ENCODE measurements at places on chromosomes 13 and 19.

DNA sequence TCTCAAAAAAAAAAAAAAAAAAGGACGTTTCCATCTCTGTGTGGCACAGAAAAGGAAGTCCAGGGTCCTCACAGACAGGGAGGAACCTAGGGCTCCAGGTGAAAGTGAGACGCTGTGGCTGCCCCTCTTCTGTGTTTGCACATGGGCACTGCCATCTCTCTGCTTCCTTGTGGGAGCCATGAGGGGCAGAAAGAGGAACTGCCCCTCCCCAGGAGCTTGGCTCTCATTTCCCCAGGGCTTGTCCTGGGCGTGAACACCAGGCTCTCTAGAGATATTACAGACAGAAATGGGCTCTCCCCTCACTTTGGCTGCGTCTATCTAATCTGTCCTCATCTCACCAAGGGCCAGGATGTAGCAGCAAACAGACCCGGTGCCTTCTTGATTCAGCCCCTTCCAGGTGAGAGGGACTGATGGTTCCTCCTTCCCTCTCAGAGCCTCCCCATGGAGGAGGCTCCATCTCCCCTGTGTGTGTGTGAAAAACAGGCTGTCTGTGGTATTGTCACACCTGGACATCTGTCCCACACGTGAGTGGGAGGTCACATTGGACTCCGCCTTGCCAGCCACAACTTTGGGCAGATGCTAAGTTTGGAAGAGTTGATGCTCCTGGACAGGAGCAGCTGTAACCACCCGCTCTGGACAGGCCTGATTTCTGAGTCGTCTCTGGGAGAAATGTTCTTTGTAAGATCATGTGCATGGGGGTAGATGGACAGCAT is 840 bp upstream of the LILRA4 start:
- no peak for DNase-seq

GRCh38 chr13:98652721-98653462 is 76.0 kb upstream of the STK24 start:
- no peak for DNase-seq

- no peak for DNase-seq
Measured at GRCh38 chr13:89980896-89981295, 1366.6 kb upstream of the MIR17HG start.

- DNase-seq: no peak
Measured at GRCh38 chr13:30577401-30577852, 40.3 kb upstream of the USPL1 start.

DNA sequence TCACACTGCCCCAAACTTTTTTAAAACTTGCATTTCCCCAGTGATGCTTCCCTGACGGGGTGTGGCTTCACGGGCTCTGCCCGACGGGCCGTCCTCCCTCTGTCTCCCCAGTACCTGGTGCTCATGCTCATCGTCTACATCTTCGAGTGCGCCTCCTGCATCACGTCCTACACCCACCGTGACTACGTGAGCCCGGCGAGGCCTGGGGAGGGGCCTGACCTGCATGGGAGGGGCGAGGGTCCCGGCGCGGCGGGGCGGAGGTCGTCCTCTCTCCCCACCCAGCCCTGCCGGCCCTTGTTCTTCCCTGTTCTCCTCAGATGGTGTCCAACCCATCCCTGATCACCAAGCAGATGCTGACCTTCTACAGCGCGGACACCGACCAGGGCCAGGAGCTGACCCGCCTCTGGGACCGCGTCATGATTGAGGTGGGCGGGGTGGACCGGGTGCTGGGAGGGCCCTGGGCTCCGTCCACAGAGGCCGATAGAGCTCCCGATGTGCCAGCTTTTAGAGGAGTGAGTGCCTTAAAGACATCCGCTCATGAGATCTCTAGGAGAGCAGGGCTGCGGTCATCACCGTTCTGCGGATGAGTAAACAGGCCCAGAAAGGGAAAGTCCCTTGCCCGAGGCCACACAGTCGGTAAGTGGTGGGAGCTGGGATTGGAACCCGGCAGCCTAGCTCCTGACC is 6.9 kb downstream of the UPK1A start:
- peak; percentile 9 for DNase-seq

GRCh38 chr19:32702010-32702409 is 10.4 kb downstream of the NUDT19 start:
- no peak for DNase-seq

GRCh38 chr13:56909896-56910600 is 230.7 kb upstream of the PRR20A start:
- DNase-seq: no peak

- no peak for DNase-seq
Measured at GRCh38 chr13:36447501-36447900, 15.2 kb downstream of the CCNA1 start.

- no peak for DNase-seq
Measured at GRCh38 chr13:108408672-108409071, 139.2 kb downstream of the TNFSF13B start.

GRCh38 chr13:97307882-97308624 is 85.9 kb downstream of the MBNL2 start:
- DNase-seq: no peak

- no peak for DNase-seq
Measured at GRCh38 chr19:38045554-38046253, 138.7 kb downstream of the SIPA1L3 start.

- DNase-seq: no peak
Measured at GRCh38 chr13:108711386-108711785, 82.0 kb downstream of the MYO16 start.

GRCh38 chr13:98206946-98207345 is 29.9 kb upstream of the RNF113B start:
- DNase-seq: no peak

GRCh38 chr13:110471833-110472162 is 89.7 kb downstream of the RAB20 start:
- no peak for DNase-seq

GRCh38 chr19:21128901-21129698 is 12.7 kb upstream of the ZNF431 start:
- no peak for DNase-seq

- DNase-seq: no peak
Measured at GRCh38 chr13:105465251-105465650, 1070.2 kb downstream of the EFNB2 start.

- peak; percentile 55 for DNase-seq
Measured at GRCh38 chr19:9205501-9206113, 13.8 kb downstream of the OR7D4 start.

DNA sequence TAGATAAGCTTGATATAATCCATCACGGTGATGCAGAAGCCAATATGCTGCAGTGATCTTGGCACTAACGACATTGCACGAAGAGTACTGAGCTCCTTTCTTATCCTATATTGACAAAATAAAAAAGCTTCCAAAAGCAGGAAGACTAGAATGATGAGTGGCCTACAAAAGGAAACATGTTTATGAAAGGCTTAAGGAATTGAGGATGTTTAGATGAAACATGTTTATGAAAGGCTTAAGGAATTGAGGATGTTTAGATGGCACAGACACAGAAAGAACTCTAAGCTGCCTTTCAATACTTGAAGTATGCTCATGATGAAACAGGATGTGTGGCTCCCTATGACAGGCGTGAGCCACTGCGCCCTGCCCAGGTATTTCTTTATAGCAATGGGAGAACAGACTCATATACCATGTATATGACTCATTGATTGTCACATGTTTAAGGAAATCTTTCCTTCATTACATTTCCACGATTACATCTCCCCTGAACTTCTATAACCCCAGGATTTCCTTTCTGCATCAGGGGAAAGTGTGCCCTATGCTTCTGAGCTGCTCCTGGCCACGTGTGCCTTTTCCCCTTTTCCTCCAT is 690.8 kb upstream of the ARGLU1 start:
- no peak for DNase-seq

DNA sequence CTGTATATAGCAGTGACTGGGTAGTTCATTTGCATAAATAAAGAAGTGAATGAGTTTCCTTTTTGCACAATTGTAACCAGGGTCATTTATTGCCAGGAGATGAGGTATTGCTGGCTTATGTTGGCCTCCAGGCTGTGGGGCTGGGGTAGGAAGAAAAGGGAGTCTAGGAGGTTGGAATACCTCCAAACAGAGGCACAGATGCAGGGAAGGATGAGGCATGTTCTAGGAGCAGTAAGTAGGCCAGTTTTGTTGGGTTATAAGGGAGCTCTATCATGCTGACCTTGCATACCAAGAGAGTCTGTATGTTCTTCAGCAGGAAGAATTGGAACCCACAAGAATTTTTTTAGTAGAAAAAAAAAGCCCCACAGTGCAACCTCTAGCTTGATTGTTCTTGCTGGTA is 17.2 kb upstream of the CYSLTR2 start:
- DNase-seq: no peak

DNA sequence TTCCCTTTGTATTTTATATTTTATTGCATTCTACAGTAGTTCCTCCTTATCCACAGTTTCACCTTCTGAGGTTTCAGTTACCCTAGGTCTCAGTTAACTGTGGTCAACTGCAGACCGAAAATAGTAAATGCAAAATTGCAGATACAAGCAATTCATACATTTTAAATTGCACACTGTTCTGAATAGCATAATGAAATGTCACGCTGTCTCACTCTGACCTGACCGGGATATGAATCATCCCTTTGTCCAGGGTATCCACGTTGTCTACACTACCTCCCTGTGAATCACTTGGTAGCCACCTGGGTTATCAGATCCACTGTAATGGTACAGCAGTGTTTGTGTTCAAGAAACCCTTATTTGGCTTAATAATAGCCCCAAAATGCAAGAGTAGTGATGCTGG is 325.0 kb downstream of the DNAJC15 start:
- no peak for DNase-seq

- no peak for DNase-seq
Measured at GRCh38 chr19:2795827-2796658, 10.7 kb downstream of the THOP1 start.

- DNase-seq: no peak
Measured at GRCh38 chr13:99994638-99995020, 13.0 kb downstream of the ZIC2 start.

DNA sequence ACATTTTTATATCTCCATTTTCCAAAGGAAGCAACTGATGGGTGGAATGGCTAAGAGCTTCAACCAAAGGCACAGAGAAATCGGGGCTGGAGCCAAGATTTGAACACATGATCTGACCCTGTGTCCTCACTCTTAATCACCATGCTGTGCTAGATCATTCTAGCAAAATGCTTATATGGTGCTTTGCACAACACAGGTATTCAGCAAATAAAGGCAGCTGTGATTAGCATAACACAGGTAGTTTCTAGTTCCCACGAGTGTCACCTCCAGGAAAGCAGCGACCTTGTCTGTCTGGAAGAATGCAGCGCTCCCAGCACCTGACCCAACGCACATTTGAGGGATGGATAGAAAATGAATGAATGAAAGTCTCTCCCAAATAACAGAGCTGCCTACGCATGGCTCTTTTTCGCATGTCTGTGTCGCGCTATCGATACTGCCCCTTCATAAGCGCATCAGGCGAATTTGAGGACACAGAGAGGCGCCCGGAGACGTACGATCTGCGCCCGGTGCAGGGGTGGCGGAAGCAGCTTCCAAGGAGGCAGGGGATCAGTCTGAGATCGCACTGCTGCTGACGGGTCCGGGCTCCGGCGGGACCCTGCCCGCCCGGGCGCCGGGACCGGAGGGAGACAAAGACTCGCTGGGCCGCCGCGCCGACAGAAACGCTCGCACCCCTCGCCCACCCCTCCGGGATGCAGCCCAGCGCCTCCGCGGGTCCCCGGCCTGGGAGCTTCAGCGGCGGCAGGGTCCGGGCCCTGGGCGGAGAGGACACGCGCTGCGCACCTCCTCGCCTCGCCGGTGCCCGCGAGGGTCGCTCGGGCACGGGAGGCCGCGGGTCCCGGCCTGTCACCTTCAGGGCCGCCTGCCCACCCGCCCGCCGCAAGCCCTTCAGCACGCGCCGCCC is 609 bp downstream of the EPS15L1 start:
- no peak for DNase-seq

DNA sequence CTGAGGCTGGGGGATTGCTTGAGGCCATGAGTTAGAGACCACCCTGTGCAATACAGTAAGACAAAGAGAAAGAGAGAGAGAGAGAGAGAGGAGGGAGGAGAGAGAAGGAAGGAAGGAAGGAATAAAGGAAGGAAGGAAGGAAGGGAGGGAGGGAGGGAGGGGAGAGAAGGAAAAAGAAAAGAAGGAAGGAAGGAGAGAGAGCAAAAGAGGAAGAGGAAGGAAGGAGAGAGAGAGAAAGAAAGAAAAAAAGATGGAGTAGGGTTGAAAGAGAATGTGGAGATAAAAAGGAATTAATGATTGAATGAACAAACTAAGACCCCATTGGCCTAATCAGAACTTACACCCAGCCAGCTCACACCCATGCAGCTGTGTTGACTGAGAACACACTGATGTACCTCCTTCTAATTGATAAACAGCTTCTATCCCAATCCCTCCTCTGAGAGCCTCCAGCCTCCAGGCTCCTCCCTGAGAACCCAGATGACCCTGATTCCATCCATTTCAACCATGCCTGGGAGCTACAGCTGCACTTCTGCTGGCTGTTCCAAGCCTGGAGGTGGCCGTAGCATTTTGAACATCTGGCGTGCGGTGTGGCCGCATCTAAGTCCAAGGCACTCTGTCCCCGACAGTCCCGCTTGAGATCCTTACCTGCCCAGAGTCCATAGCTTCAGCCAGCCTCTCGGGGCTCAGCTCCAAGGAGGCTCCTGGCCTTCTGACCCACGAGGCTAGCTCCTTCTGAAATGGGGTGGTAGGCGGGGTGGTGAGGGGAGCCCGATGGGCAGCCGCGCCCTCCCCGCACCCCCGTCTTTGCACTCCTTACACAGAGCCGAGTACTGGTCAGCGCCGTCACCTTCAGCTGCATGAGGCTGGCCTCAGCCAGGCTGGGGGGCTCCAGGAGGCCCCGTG is 1.1 kb downstream of the PRODH2 start:
- DNase-seq: no peak

GRCh38 chr19:12840091-12841079 is 2.1 kb downstream of the MAST1 start:
- no peak for DNase-seq

- no peak for DNase-seq
Measured at GRCh38 chr13:111282997-111283396, 37.4 kb upstream of the TEX29 start.

- DNase-seq: peak; percentile 72
Measured at GRCh38 chr19:46860846-46861690, at the start of gene ARHGAP35. TSS of gene ARHGAP35 (plus strand) at chr19:46860997. CDS start at chr19:46918676, 57,679 bp downstream.

- no peak for DNase-seq
Measured at GRCh38 chr13:77831866-77832265, 86.8 kb downstream of the EDNRB start.

DNA sequence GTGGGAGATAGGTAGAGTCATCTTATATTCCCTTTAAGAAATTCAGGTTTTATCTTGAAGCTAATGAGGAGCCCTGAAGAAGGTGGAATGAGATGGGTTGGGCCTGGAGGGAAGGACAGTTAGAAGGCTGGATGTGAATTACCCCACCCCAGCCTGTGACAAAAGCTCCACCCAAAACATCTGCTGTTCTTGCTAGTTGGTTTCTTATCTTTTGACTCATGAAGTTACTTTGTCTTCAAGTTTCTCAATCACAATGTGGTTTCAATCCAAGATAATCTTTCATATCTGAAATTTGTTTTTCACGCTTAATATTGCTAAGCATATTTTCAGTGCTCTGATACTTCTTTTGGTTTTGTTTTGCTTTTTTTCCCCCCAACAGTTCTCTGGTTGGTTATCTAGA is 38.3 kb upstream of the HMGB1 start:
- DNase-seq: no peak

DNA sequence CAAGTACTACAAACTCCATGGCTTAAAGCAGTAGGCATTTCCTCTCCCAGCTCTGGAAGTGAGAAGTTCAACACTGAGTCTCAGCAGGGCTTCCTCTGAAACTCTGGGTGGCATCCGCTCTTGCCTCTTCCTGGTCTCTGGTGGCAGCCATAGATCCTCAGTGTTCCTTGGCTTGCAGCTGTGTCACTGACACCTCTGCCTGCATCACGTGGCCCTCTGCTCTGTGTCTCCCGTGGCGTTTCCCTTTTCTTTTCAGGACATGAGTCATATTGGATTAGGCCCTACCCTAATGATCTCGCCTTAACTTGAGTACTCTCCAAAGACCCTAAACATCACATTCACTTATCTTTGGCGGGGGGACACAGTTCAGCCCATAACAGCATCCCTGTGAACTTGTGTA is 466.7 kb downstream of the MYO16 start:
- no peak for DNase-seq

Data from activated T-cell treated with anti-CD3 and anti-CD28 coated beads for 1 hour (primary cell).